Muscle of back (tissue), 13 donors: ENCODE measurements at places on chromosomes 4 and X. TPM values are rescaled to one million over a fixed set of nuclear protein-coding genes. Genes with fewer than 3 reads are reported as not detected.

GRCh38 chr4:13328591-13328990, 155.5 kb downstream of the RAB28 start:
- no peak for DNase-seq

GRCh38 chr4:82652062-82652461, 90.3 kb upstream of the TMEM150C start:
- DNase-seq: no peak

NWD2 gene
- polyA plus RNA-seq: 0.06 TPM

GRCh38 chrX:27086237-27086636, 376.9 kb downstream of the PPP4R3C start:
- no peak for DNase-seq

GRCh38 chr4:61723492-61723891, 523.4 kb downstream of the ADGRL3 start:
- no peak for DNase-seq

DNA sequence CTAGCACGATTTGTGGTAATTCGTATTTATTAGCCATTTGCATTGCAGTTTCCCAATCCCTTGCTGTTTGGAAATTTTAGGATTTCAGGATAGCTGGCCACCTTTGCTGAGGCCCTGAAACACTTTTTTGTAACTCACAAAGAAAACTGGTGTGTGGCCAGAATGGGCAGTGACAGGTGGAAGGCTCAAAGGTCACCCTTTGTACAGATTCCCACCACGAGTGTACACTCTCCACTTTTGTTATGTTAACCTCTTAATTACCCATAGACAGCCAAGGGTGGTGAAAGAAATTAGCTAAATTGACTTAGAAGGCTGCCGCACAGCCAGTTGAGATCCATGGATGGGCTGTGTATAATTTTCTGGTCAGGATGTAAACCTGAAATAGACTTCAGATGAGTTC, 109.7 kb upstream of the ARX start:
- DNase-seq: no peak

GRCh38 chrX:10726647-10727046, 106.3 kb upstream of the MID1 start:
- no peak for DNase-seq

MSANTD1 gene
- 0.33 TPM for polyA plus RNA-seq

HHIP gene
- 4.8 TPM for polyA plus RNA-seq

GRCh38 chrX:131917588-131917987, 105.5 kb upstream of the STK26 start:
- DNase-seq: no peak

DNA sequence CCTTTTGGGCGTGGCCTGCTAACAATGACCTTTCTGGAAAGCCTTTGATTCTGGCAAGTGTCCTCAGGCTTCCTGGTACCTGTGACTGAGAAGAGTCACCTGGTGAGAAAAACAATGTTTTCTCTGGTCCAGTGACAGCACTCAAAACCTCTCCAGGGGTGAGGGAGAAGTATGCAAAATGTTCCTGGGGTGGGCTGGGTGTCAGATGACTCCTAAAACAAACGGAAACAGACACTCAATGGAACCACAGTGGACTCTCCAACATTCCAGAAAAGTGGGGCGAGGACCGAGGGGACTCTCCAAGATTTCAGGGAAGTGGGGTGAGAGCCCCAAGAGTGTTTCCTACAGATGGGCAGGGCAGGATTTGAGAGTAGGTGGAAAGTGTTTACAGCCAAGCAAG, 69.5 kb downstream of the ANAPC4 start:
- DNase-seq: no peak

- DNase-seq: no peak
These were observed 203.2 kb upstream of the MBNL3 start for GRCh38 chrX:132692066-132692465.

GRCh38 chr4:148327683-148328082, 114.5 kb downstream of the NR3C2 start:
- DNase-seq: no peak

FRAS1 gene
- 3.6 TPM for polyA plus RNA-seq

- DNase-seq: no peak
These were observed 322.4 kb downstream of the ARHGAP10 start for GRCh38 chr4:148054275-148054674.

GRCh38 chrX:87890437-87890836, 372.8 kb downstream of the KLHL4 start:
- DNase-seq: no peak

- DNase-seq: no peak
These were observed 87.8 kb downstream of the WFS1 start for GRCh38 chr4:6357476-6357875.

DUX4 gene
- not detected for polyA plus RNA-seq

GRCh38 chr4:182449930-182450439, 206.8 kb downstream of the TENM3 start:
- DNase-seq: peak; percentile 32

DNA sequence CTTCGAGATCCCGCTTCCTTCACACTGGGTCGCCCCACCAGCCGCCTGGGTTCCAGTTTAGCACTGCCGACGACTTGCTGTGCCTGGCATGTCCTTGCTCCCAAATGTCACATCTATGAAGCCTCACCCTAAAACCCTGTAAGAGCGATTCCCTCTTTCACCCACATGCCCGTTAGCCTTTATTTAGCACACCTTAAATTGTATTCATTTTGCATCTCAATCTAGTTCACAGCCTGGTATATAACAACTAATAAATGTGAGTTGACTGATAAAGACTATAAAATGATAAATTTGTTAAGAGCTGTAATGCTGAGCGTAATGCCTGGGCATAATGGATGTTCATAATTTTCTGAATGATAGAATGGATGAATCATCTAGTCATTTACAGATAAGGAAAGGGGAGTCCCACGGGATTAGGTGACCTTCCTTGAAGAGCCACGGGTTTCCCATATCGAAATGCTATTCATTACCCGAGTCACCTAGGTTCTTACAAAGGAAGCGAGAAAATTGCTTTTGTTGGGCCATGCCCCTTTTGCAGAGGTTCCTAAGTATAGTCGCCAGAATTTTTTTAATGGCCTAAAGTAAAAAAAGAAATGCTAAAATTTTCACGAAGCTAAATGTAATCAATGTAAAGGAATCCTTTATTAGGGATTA, 1.1 kb upstream of the AP1S2 start:
- no peak for DNase-seq

- DNase-seq: no peak
These were observed 100.5 kb downstream of the PHKA2 start for GRCh38 chrX:18883234-18883960.

GRCh38 chrX:133658293-133658911, 243.1 kb upstream of the GPC4 start:
- DNase-seq: no peak

- no peak for DNase-seq
These were observed 429.6 kb downstream of the SMARCA1 start for GRCh38 chrX:129093706-129094105.

DNA sequence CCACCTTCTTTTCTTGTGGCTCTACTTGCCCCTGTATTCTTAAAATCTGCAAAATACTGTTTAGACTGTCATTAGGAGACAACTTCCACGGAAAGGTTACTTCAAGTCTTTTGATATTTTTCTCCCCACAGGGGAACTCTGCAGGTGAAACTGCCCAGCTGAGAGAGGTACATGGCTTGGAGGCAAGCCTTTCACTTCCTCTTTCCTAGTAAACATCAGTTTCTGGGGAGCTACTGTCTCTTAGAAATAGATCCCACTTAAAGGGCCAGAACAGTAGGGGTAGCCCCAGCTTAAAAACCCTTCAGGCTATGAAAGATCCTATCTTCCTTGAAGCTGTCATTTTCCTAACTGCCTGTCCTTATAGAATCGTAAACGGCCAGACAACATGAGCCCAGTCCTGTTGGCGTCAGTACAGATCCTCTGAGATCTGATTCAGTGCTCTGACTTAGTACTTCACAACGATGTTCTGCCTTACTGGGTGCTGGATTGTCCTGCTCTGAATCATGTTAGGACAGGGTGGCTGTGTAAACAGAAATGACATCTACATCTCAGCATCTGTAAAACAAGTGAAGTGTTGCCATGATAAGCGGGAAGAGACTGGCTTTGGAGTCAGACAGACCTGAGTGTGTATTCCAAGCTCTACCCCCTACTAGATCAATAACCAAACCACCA, 102.1 kb downstream of the ITIH6 start:
- no peak for DNase-seq

- DNase-seq: no peak
These were observed 36.2 kb upstream of the PROM1 start for GRCh38 chr4:16119981-16120380.

NAT8L gene
- polyA plus RNA-seq: 2.5 TPM

DNA sequence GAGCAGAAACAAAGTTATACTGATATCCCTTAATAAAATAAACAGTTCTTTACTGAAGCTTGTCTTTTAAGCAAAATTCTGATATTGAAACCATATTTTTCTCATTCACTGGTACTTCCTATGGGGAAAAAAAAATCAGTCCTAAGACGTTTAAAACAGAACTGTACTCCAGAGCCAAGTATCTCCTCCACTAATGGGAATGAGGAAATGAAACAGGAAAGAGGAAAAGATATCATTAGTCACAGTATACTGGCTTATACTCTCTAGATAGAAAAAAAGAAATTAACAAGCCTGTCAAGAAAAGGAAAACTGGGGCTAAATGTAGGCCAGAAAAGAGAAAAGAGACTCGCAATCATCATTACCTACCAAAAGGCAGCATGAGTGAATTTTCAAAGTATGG, 252.7 kb downstream of the CENPC start:
- no peak for DNase-seq
